ENCODE measurements at places on chromosomes 2 and 18.

DNA sequence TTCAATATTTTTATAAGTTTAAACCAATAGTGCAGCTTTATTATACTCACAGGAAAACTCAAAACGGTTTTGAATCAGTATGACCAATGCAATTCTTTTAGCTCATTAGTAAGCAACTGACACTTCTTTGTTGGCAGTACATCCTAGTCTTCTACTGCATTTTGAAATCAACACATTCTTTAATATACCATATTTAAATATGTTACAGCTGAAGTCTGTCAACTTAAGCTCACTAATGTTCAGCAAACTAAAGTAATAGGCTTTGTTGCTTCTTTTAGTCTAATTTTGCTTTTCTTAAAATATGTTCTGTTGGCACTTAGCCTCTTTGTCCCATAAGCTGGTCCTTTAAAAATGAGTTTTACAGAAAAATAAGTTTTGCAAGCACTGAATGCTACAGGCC, 55.4 kb upstream of the CCBE1 start:
- no peak for DNase-seq

DNA sequence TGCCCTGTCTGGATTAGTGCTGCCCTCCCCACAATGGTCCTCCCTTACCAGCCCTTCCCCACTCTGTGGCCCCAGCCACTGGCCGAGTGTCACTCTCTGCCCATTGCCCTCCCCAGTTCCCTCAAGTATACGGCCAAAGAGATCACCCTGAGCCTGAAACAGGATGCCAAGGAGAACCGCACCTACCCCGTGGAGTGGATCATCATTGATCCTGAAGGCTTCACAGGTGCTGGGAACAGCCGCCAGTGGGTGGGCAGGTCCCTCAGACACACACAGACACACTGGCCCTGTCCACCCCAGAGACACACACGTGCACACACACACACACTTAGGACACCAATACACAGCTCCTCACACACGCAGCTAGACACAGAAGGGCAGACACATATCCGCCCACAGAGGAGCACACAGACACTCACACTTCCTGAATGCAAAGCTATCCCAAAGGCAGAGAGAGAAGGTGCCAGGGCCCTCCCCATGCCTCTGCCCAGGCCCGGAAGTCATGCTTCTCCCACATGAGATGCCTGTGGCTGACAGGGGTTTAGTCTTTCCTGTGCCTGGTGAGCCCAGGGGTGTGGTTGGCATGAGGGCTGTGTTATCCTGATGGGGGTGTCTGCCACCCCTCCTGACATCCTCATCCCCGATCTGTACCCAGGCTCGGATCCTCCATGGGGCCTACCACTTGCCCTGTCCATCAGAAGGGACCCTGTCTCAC, 2.9 kb downstream of the CHRND start:
- no peak for DNase-seq

GRCh38 chr18:2354292-2354691, 217.0 kb downstream of the METTL4 start:
- no peak for DNase-seq

GRCh38 chr2:174780856-174781255, 16.6 kb upstream of the CHRNA1 start:
- no peak for DNase-seq

- DNase-seq, result no peak
These were observed 124.7 kb upstream of the GATA6 start for GRCh38 chr18:22044474-22045220.

DNA sequence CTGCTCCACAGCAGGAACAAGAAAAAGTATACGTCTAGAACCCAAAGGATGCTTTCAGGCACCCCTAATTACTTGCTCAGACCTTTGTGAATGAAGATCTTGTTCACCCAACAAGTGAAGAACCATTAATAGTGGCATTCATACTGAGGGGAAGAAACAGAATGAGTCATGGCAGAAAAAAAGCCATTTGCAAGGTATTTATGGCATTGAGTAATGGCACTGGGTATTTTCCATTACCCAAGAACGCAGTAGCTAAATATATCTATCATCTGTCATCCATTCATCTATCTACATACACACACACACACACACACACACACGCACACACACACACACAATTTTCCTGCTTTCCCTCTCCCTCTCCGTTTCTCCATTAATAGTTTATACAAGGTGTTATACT, 56.4 kb upstream of the XIRP2 start:
- no peak for DNase-seq

- DNase-seq, result no peak
These were observed 45.4 kb upstream of the RHOB start for GRCh38 chr2:20401489-20401835.

- no peak for DNase-seq
These were observed 66.5 kb downstream of the MRO start for GRCh38 chr18:50753311-50753710.

DNA sequence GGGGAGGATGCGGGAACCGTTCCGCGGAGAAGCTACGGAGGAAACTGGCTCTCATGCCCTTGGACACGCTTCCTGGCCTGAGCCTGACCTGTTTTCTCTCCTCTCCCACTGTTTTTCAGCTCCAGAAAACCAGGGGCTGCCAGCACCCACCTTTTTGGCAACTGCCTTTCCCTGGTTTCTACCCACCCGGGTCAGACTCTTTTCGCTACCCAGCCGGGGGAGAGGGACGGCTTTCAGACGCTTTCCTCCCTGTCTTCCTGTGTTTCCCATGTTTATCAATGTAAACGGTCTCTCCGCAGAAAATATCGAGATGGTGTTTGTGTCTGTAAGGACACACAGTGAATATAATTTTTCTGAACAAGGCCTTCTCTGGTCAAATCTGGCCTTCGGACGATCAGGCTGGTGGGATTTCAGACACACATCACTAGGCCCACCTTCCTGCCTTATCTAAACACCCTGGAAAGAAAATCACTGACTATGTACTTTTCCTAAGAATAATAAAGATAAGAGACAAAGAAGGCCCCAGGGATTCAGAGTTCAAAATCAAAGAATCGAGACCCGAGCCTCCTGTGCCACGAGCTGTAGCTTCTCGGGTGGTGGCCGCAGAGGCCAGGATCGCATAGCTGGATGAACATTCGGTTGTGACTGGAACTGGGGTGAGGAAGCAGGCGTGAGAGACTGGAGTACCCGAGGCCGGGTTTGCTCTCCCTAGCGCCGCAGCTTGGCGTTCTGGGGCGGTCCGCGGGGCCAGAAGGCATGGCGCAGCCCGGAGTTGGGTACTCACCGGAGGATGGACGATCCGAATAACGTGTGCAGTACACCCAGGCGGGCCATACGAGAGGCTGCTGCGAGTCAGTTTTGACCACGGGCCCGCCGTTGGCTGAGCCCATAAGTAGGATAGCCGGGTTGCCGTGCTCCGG, 1.7 kb downstream of the EN1 start:
- no peak for DNase-seq

DNA sequence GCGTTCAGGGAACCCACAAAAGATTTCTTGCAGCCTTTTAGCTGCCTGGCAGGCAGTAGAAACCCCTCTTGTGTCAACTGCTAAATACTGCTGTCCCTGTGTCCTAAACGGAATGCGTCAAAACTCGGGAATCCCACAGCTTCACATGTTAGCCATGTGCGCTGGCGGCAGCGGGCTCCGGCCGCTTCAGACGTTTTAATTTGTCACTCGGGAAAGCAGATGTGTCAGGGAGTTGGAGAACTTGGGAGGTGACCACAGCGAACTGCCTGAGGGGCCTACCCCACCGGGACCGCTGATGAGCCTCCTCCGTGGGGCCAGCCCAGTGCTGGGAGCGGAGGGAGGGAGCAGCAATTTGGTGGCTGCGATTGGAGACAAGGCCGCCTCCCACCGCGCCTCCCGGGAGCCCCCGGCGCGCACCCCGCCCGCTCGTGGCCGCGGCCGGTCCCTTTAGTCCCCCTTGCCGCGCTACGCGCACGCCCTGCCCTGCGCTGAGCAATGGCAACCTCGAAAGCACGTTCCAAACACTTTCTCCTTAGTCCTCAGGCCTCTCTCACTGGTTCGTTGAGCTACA, 146.1 kb upstream of the SATB2 start:
- DNase-seq, result no peak

- DNase-seq, result no peak
These were observed 28.6 kb downstream of the DOCK10 start for GRCh38 chr2:225013425-225014365.

DNA sequence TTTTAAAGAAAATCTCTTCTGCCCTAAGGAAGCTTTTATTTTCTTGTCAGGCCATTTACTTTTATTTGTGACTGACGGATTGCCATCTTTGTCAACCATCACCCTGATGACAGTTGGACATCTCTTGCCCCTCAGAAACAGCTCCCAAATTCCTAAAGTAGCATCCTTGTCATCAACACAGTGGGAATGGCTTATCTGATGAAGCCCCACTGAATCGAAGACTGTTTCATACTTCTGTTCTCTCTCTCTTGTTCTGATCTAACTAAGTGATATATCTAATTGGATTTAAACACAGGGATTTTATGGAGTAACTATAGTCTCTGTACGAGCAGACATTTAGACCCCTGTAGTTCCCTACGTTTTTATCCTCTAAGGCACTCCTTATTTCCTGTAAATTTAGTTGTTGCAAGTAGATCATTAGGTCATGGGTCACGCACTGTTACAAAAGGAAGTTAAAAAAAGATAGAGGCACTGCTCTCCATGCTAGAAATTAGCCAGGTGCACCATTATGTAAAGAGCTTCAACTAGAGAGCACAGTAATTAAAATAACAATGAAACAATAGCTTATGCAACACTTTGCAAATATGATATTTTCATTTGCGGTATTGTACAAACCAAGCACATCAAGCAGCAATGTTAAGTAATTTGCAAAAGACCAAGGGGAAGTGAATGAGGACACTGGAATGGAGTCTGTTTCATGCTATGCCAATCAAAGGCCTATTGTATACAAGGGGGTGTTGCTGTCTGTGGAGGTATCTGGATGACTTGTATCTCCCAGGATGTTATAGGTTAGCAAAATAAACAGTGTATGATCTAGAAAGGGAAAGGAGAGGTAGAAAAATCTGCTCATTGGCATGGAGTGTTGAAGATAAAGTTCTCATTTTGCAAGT, 284.7 kb downstream of the LRRTM1 start:
- no peak for DNase-seq

DNA sequence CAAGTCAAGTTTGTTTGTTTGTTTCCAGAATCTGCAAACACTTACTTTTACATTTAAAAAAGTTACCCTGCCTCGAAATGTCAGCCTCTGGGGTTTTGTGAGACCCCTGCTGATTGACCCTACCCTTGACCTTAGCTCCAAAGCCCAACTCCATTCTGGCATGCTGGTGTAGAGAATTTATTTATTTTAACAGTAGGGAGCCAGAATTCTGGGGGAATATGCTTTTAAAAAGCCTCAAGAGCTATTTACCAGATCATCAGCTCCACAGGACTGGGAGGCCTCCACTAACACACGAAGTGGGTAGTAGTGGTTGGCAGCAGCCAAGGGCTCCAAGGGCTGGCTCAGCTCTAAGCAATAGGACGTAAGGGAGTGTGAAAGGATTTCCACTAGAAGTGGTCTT, 23.2 kb upstream of the GREB1L start:
- DNase-seq, result no peak

DNA sequence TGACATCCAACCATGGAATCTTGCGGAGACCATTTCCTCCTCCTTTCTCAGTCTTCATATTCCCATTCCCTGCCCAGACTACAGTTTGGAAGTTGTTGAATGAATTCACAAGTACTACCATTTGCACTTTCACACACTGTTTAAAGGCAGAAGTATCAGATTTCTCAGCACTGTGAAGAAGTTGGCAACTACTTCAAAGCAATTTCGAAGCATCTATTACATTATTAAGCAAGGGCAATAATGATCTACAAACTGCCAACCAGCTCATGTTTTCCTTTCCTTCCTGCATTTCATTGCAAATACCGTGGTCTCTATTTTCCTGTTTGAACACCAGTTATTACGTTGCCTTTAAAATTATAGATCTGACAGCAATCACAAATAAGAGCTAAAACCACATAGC, 105.5 kb downstream of the IRS1 start:
- no peak for DNase-seq

DNA sequence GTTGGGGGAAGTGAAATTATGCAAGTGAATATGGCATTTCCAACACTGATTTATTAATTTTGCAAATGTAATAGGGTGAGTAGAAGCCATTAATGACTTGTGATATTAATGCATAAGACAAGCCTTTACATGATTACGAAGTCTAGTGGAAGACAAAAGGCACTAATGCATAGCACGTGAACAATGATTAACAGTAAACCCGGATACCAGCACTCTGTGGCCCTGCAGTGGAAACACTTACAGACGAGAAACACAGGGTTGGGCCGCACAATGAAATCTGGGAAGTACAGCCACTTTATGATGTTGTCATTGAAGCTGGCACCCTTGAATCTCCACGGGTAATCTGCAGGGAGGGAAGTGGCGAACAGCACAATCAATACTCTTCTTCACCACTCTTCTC, 233.4 kb downstream of the NAPG start:
- no peak for DNase-seq

DNA sequence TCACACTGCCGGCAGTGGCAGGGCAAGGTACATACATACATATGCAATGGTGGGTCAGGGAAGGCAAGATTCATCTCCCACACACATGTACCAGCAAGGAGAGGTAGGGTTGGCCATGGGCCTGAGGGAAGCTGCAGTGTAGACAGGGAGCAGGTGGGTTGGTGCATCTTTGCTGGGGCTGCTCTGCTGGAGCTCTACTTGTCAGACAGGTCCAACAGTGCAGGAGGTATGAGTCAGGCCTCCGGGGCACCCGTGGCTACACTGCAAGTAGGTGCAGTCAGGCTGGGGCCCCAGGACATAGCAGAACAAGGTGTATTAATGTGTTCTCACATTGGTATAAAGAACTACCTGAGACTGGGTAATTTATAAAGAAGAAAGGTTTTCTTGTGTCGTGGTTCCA, 281.1 kb upstream of the COL3A1 start:
- DNase-seq, result no peak

Measured in renal pelvis (tissue), 12 donors.